ENCODE measurements at places on chromosomes 1 and 21.

DNA sequence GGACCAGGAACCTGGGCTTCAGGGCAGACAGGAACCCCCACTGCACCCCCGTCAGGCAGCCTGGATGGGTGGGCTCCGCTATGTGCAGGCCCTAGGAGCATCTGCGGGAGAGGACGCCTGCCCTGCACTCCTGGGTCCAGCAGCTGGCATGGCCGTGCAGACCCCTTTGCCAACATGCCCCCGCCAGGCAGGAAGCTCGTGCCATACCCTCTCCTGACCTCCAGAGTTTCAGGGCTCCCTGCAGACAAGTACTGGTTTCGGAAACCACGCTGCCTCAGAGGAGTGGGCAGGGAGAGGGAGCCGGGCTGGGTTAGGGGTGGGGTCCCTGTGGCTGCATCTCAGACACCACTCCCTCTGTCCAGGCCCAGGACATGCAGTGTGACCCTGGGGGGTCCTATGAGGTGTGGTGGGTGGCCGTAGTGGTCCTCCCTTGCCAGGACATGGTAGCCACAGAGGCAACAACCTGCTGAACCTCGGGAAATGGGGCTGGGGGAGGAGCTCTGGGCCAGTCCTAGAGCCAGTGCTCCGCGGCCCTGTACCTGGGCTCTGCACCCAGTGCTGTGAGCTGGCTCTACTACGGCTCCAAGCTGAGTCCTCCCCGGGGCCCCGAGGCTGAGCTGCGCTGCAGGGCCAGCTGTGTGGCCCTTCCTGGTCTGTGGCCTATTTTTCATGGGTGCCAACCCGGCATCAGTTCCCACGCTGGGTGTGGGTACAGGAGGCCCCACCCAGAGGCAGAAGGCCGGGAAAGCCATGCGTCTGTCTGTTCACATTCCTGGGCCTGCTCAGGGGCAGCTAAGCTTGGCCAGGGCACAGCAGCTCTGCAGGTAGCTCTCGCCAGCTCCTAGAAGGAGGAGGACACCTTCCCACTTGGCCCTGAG is 1.4 kb downstream of the PLEKHN1 start:
- DNase-seq, result no peak

- DNase-seq, result no peak
Measured at GRCh38 chr1:222310836-222311235, 237.1 kb downstream of the HHIPL2 start.

DNA sequence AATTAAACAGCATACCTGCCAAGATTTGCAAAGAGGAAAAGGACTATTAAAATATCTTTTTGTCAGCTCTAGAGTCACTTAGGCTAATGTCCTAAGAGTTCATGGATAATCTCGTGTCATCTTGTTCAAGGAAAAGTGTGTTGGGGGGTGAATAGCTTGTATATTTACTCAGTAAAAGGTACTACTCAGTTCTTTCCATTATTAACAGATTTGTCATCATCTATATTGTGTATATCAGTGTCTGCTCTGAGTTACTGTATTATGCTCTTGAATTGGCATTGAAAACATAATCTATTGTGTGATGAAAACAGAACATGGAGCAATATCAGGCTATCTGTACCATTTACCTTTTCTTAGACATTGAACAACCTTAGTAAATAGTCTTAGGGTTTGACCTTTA is 41.9 kb downstream of the SMG7 start:
- no peak for DNase-seq

GRCh38 chr1:188127507-188127906 is 1298.8 kb downstream of the PLA2G4A start:
- DNase-seq, result no peak

DNA sequence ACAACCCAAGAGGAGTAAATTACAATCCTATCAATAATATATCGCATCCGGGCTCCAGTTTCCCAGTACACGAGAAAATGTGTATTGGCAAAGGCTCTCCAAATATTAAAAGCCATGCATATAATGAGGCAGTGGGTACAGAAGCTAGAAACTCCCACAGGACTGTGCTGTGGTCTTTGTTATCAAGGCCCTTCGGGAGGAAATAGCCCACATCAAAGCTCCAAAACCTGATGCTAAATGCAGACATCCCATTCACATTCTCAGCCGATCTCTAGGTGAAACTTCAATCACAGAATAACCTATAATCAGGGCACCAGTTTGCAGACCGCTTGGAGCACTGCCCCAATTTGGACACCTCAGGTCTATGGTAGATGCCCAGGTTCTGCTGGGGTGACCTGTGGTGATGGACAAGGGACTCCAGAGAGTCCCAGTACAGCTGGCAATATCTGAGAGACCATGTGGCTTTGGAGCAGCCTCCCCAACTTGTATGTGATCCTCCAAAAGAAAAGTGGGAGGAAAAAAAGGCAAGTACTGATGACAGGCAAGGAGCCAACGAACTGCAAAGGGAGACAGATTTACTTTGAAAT is 148.8 kb upstream of the CAMK1G start:
- DNase-seq, result no peak

- peak; percentile 7 for DNase-seq
Measured at GRCh38 chr1:84780000-84780716, 89.9 kb upstream of the SSX2IP start.

- no peak for DNase-seq
Measured at GRCh38 chr1:207002724-207003146, 29.8 kb downstream of the C1orf116 start.

GRCh38 chr1:176799327-176799726 is 336.4 kb downstream of the PAPPA2 start:
- DNase-seq, result no peak

DNA sequence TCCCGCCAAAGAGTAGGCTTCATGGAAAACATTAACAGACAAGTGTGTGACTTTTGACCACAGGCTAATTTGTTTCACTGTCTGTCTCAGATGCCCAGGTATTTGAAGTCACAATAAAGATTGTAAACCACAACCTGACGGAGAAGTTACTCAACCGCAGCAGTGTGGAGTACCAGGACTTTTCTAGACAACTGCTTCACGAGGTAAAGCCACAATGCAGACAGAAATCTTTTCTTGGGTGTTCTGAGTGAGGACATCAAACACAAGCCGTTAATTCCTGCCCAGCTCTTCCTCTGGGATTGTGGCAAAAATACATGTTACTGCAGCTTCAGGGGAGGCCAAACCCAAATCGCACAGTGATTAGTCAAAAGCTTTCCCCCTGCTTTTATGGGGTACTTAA is 31.0 kb downstream of the UMODL1 start:
- DNase-seq, result no peak

DNA sequence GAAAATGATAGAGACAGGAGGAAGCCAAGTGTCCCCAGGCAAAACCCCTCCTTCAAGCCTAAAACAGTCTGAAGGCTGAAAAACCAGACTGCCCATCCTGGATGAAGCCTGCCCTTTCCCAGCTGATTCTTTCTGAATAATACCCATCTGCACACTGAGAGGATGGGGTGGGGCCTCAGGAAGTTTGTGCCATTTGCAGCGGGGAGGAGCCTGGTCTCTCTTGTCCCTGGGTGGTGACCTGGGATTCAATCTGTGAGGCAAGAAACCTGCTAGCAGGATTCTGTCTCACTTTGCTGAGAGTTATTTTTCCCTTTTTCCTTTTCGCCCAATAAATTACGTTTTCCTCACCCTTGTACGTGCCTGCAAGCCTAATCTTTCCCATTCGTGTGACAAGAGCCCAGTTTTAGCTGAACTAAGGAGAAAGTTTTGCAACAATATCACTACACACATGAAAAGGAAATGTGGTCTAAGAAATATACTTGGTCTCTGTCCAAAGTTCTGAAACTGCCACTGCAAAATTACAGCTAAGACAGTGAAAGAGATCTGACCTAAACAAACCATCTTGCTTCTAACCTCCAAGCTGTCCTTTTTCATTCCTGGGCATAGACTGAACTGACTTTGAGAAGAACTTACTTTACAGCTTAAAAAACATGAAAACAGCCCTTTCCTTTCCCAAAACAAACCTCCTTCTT is 105.0 kb downstream of the COP1 start:
- DNase-seq, result no peak

GRCh38 chr1:21342961-21343838 is 52.9 kb upstream of the ECE1 start:
- DNase-seq, result no peak

DNA sequence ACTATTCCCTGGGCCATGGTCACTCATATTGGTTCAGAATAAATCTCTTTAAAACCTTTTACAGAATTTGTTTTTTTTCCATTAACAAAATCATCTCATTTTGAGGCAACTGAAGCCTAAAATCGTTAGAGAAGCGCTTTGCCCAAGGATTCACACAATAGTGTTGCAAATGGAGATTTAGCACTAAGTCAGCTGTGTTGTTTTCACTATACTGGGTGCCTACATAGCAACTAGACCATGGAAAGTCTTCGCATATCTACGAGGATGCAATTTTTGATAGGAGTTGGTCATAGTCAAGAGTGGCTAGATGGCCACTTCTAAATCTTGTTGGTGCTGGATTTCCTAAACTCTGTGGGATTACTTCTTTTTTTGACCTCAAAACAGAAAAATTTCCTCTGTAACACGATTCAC is 530 bp upstream of the TIPRL start:
- DNase-seq, result no peak

GRCh38 chr1:32068957-32069588 is 3.7 kb upstream of the TMEM39B start:
- no peak for DNase-seq

- DNase-seq, result no peak
Measured at GRCh38 chr21:32728848-32729247, 1.0 kb upstream of the SYNJ1 start.

DNA sequence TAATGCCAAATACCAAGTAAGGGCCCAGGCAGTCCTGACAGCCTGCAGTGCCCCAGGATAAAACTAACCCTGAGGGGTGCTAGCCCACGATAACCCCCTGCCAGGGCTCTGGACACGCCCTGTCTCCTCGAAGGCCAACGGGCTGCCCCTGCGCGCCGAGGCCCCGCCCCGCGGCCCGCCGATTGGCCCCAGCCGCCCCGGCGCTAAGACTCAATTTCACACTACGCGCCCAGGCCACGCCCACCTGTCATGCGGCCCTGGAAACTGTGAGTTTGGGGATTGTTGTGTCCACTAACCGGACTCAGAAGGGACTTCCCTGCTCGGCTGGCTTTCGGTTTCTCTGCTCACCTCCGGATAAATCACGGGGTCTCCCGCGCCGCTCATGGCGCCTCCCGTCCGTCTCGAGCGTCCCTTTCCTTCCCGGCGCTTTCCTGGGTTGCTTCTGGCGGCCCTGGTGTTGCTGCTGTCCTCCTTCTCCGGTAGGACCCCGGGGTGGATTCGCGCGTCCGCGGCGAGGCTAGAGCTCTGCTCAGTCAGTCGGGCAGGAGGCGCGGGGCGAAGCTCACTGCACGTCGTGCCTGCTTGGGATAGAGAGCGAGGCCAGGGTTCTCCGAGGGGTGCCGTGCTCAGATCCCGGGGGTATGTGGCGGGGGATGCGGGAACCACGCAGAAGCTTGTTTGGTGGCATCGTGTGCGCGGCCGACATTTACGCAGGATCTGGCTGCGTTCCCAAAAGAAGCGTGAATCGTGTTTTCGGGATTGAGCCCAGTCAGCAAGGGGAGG is at the start of gene CR1L:
CR1L (plus strand) TSS at position 282 of the 783 bp plus-strand sequence; CDS start at position 383, 101 bp downstream.
- no peak for DNase-seq

DNA sequence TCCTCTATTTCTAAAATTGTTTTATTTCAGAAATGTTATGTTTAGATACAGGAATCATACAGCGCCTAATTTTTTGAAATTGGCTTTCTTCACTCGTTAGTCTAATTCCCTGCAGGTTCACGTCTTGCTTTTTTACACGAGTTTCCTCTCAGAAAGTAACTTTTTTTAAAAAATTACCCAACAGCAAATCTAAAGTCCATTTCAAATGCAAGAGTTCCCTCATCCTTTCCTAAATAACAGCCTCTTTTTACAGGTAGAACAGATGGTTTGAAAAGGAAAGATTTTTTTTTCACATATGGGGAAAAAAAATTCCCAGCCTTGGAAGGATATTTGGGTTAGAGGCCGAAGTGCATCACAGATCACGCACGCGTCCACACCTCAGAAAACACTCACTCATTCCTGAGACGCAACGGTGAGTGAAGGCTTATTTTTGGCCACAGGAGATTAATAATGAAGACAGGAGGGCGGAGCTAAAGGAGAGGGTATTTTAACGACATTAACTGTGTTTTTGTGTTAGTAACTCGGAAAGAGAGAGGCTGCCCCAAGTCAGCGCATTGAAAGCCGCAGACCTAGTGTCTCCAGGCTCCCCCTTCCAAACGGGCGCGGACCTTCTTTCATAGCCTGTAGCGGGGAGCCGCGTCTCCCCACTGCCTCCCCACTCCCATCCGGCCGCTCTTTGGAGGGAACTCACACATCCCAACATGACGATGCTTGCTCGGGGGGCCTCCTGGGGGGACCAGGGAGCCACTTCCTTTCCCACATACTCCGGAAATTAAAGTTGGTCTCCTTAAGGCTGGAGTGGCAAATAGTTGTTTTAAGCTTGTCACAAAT is 969 bp upstream of the RIPK4 start:
- no peak for DNase-seq

- no peak for DNase-seq
Measured at GRCh38 chr1:214615871-214616270, 12.9 kb downstream of the CENPF start.

- no peak for DNase-seq
Measured at GRCh38 chr1:46556822-46557221, 5.4 kb upstream of the KNCN start.

GRCh38 chr1:33119532-33120217 is 38.7 kb downstream of the AZIN2 start:
- DNase-seq, result no peak

DNA sequence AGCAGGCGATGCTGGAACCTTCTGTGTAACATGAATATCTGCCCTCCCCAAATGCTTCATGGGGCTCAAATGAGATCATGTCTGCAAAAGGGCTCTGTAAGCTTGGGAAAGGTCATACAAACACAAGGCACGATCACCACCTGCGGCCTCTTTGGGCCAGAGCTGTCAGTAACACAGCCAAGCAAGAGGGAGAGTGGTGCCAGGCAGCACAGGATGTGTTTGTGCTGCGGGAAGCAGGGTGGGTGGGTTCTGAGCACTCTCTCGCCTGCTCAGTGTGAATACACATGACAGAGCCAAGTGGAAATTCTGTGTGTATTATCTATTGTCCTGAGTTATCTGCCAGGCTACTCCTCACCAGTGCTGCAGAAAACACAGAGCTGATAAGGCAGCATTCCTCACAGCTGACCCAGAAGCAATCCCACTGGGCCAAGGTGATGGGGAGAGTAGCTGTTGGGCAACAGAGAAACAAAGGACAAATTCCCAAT is 101.2 kb downstream of the LAMC2 start:
- DNase-seq, result no peak

- no peak for DNase-seq
Measured at GRCh38 chr1:200384818-200385390, 24.9 kb downstream of the ZNF281 start.

GRCh38 chr1:35715568-35716002 is 3.1 kb downstream of the C1orf216 start:
- peak; percentile 11 for DNase-seq

GRCh38 chr1:112143871-112144441 is 154.5 kb upstream of the KCND3 start:
- no peak for DNase-seq

- DNase-seq, result no peak
Measured at GRCh38 chr1:152878042-152878441, at the start of gene SMCP. TSS of gene SMCP (plus strand) at chr1:152878322. CDS start at chr1:152884423, 6,101 bp downstream.

All from GF-D8 (cell line).